ENCODE measurements at places on chromosomes 2 and 18.

DNA sequence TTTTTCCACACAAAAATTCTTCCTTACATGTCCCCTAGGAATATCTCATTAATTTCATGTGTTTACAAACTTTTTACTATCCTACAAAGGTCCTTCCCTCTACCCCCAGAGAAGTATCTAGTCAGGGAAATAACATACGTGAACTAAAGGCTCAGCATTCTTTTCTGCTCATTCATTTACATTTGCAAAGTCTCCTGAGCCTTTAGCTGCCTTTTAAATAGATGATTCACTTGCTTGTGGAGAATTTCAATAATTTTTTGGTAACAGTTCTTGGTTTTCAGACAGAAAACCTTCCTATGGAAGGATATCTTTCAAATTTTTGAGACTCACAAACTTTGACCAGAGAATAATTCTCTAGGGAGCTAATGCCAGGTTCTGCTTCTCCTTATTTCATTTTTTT lies 81.5 kb upstream of the RMDN2 start:
- DNase-seq = no peak

DNA sequence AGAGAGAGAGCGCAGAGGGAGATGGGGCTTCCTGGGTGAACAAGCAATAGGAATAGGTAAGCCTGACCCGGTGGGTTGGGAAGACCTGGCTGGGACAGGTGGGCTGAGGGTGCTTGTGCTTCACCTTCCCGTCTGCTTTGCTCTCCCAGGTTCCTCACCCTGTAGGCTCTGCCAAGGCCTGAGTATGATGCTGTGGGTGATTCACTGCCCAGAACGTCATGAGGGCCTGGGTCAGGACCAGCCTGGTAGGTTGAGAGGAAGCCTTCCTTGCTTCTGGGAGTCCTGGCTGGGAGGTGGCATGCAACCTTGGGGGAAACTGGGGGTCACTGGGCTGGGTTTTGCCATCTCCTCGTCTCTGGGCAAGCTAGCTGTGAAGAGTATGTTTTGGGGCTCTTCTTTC lies 220.2 kb upstream of the APCDD1 start:
- DNase-seq = no peak

DNA sequence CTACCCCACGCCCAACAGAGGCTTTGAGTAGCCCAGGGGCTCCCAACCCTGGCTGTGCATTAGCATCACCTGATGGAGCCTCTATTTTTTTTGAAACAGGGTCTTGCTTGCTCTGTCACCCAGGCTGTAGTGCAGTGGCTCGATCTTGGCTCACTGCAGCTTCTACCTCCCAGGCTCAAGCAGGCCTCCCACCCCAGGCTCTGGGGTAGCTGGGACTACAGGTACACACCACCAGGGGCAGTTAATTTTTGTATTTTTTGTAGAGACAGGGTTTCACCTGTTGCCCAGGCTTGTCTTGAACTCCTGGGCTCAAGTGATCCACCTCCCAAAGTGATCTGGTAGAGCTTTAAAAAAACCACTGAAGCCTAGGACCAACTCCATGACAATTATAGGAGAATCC lies 394.8 kb upstream of the ATP5MC3 start:
- no peak for DNase-seq

GRCh38 chr18:69895066-69896047 lies 52.3 kb downstream of the CD226 start:
- no peak for DNase-seq

- DNase-seq = no peak
These were observed 44.4 kb upstream of the TMEM163 start for GRCh38 chr2:134763164-134763710.

- DNase-seq = no peak
These were observed 3.9 kb upstream of the PXDN start for GRCh38 chr2:1748176-1748740.

- no peak for DNase-seq
These were observed 164.4 kb upstream of the KLHL29 start for GRCh38 chr2:23220513-23221094.

- DNase-seq = no peak
These were observed 434.4 kb downstream of the TNS1 start for GRCh38 chr2:217568289-217568971.

- no peak for DNase-seq
These were observed 135.4 kb downstream of the NBAS start for GRCh38 chr2:15425712-15426111.

- DNase-seq = no peak
These were observed 75.1 kb downstream of the CTAGE1 start for GRCh38 chr18:22342625-22343024.

GRCh38 chr2:119567292-119567691 lies 23.0 kb downstream of the CFAP221 start:
- no peak for DNase-seq

DNA sequence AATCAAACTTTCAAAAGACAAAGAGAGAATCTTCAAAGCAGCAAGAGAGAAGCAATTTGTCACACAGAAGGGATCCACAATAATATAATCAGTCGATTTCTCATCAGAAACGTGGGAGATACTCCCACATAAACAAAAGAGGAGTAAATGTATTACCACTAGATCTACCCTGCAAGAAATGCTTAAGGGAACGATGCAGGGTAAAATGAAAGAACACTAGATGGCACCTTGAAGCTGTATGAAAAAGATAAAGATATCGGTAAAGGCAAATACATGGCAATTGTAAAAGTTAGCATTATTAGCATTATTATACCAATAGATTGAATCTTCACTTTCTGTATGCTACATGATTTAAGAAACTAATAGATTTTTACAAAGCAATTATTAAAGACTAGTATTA lies 677.0 kb downstream of the SUCLG1 start:
- no peak for DNase-seq

DNA sequence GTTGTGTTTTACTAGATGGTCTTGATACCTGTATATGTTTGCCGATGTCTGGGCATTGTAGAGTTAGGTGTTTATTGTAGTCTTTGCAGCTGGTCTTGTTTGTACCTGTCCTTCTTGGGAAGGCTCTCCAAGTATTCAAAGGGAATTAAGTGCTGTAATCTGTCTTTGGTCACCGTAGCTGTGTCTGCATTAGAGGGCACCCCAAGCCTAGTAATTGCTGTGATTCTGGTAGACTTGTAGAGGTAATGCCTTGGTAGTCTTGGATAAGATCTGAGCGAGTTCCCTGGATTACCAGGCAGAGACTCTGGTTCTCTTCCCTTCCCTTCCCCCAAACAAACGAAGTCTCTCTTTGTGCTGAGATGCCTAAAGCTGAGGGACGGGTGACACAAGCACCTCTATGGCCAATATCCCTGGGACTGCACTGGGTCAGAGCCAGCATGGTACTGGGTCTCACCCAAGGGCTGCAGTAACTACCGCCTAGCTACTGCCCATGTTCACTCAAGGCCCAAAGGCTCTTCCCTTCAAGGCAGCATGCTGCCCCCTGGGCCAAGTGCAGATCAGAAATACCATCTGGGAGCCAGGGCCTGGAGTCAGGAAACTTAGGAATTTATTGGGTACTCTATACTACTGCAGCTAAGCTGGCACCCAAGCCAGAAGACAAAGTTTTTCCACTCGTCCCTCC lies 27.1 kb downstream of the STPG4 start:
- no peak for DNase-seq

DNA sequence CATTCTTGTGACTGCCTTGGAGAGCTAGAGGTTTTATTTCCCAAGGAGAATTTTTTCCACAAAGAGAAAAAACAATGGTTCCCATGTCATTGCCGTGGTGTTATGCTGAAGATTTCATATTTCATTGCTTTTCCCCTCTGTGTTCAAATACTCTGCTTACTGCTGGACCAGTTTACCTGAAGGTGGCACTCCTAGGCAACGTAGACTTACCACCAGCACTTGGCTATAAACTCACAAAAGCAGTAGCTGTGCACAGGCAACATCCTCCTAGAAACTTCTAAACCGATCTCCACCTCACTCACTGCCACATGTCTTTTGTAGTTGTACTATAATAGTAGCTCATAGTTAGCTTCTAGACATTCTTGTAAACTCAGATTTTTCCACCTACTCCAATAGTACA lies 1319.7 kb upstream of the CRIM1 start:
- DNase-seq = no peak

DNA sequence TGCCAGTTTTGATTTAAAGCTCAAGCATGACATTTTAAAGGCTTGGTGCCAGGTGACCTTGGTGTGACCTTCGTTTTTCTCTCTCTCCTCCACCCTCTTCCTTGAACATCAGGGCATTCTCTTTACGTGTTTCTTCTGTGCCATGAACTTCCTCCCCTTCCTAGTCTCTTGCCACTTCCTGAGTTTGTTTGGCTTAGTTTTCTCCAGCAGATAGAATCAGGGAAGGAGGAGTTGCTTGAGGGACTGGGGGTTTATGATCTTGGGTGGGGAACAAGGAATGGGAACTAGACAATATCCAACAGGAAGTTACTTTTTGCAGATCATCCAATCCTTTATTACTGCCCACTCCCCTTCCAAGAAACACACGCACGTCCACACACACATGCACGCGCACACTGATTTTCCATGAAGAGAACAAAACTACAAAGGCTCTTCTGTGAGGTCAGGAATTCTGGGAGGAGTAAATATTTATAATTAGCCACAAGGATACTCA lies 210.6 kb upstream of the EPAS1 start:
- DNase-seq = no peak

DNA sequence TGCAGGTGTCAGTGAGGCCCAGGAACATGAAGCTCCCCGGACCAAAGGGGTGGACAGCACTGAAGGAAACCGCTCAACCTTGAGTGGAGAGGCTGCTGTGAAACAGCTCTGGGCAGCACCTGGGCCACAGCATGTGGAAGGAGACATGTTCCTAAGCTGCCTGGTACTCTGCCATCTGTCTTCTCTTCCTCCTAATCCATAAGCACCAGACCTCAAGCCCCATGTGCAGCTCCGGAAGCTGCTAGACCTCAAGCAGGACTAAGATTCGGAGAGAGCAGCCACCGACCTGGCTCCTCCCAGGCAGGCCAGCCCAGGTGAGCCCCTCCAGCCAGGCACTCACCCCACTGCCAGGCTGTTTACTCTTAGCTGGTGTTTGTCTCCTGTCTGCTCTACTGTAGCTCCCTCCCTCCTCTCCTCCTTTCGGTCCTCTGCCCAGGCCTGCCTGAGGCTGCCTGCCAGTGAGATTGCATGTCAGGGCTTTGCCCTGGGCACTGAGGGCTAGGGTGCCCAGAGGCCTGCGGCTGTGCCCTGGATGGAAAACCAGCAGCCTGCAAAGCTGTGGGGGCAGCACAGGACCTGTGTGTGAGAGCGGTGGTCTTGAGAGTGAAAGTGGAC lies 53.7 kb downstream of the BCL11A start:
- DNase-seq = no peak

GRCh38 chr2:61658841-61659780 lies 121.0 kb upstream of the XPO1 start:
- DNase-seq = no peak

DNA sequence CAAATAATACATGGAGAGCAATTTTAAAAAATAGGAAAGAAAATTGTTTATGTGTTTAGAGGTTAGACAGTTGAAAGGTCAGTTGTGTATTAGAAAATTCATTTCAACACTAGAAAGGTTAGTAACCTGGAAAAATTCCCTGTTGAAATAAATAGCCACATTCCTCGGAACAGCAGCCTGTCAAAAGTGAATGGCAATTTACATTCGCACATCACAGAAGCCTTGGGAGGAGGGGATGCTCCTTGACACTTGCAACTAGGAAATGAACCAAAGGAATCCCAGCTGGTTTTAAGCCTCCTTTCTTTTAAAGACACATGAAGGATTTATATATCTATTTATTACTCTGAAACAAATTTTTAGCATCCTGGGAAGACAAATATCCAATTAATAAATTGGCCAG lies 653.5 kb upstream of the LRRTM4 start:
- DNase-seq = no peak

- no peak for DNase-seq
These were observed 4.3 kb downstream of the VAPA start for GRCh38 chr18:9918016-9918680.

- no peak for DNase-seq
These were observed 24.8 kb upstream of the ACYP2 start for GRCh38 chr2:54090521-54091117.

GRCh38 chr18:54389143-54389505 lies 31.4 kb downstream of the C18orf54 start:
- no peak for DNase-seq

DNA sequence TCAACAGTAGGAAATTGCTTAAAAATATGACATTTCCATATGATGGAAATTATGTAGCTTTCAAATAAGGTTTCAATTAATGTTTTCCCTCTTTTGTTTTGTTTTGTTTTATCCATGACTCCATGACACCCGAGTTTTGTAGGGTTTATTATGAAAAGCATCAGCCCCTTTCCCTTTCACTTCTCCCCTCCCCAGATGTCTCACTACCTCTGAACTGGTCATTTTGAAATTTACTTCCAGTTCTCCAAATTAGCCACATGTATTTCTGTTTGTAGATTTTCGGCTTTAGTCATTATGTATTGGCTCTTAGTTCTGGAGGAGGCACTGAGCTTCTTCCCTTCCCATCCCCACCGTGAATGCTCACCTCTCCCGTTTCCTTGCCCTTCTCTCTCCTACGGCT lies 18.6 kb upstream of the VPS4B start:
- DNase-seq = no peak

DNA sequence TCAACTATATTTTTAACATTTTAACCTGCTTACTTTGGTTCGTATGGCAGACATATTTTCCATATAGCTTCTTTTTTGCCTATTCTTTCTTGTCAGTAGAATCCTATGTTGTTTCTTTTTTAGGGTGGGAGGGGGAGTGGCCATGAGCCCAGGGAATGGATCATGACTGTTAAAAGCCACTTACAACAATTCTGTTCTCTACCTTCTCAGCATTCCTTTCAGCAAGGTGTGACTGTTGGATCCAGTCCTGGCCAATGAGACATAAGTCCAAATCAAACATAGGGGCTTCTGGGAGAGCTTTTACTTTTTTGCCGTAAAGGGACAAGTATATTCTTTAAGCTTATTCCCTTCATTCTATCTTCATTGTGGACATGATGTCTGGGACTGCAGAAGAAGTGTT lies 25.0 kb upstream of the DNAH6 start:
- DNase-seq = no peak

GRCh38 chr2:109549016-109549590 lies 64.7 kb downstream of the SEPTIN10 start:
- no peak for DNase-seq

GRCh38 chr2:65319072-65319673 lies 91.5 kb downstream of the ACTR2 start:
- no peak for DNase-seq

GRCh38 chr2:102782933-102783332 lies 21.1 kb downstream of the TMEM182 start:
- DNase-seq = no peak

DNA sequence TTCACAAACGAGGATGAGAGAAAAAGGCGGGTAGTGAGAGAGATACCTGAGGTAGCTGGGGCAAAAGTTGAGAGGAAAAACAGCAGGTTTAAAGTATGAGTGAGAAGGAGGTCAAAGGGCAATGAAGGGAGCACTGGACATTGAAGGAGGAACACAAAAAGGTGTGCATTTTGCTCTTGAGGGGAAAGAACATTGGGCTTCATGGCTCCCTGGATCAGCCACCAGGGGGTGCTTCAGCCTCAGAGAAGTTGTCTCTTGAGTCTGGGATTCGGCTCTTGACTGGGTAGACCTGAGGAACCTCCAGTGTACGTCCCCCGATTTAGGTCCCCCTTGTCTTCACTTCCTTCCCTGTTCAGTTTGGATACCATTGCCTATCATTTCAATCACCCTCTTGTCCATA lies 128.5 kb downstream of the RAPGEF4 start:
- peak; percentile 55 for DNase-seq

Data from stimulated activated naive CD8-positive, alpha-beta T cell treated with anti-CD3 and anti-CD28 coated beads, Interleukin-15, amount 100 ng/mL, for 72 hours (primary cell).